ENCODE measurements at places on chromosomes 11 and 22. TPM values are rescaled to one million over a fixed set of nuclear protein-coding genes. Genes with fewer than 3 reads are reported as not detected.

DNA sequence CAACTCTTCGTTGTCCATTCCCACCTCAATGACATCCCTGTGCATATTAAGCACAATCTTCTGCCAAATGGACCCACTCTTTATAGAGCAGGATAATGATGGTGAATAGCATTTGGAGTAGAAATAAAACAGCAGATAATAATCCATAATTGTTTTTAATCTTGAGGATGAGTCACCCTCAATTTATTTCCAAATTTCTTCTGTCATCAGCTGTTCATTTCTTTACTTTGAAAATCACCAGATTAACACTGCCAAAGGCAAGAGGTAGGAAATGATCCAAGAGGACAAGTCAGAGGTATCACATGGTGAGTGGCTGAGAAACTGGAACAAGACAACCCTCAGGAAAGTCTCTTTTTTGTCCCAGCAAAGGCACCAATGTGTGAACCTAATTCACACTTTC, 7.3 kb upstream of the AMBRA1 start:
- DNase-seq: no peak

DNA sequence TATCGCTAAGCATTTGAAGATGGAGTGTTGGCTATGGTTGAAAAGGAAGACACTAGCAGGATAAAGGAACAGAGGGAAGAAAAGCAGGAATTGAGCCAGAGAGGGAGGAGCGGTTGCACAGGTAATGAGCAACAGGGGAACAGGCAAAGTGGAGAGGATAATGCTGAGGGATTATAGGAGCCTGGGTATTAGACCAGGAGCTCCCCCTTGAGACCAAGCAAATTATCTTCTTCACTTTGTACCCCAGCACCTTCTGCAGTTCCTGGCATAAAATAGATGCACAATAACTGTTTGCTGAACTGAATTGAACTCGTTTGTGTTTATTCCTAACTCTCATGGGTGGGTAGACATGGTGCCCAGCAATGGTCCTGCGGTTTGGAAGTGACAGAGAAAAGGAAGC, 54.6 kb upstream of the OR5P2 start:
- DNase-seq: no peak

GRCh38 chr11:46240371-46240770, 37.1 kb upstream of the CREB3L1 start:
- no peak for DNase-seq

DNA sequence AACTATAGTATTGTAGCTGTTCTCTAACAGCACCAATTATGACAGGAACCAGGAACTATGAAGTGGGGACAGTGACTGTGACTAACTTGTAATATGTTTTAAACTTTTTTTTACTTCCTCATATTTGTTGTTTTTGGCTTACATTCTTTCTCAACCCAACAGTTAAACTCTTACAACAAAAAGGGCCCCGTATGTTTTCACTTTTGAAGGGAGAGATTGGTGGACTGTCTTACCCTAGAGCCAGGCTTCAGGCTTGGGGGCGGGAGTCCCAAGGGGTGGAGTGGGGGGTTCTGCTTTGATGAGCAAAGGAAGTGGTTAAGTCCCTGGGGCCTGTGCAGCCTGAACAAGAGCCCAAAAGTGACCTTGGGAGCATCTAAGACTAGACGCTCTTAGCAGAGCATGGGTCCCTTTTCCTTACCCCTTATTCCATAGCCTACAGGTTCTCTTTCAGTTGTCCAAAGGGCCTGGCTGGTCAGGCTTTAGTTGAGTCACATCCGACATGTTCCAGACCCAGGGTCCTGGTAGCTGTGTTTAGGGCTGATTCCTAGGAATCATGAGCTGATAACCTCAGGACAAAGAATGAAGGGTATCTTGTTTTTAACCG, 38.8 kb downstream of the STIM1 start:
- DNase-seq: no peak

Gene MUC15
- polyA plus RNA-seq: 2.3 TPM

DNA sequence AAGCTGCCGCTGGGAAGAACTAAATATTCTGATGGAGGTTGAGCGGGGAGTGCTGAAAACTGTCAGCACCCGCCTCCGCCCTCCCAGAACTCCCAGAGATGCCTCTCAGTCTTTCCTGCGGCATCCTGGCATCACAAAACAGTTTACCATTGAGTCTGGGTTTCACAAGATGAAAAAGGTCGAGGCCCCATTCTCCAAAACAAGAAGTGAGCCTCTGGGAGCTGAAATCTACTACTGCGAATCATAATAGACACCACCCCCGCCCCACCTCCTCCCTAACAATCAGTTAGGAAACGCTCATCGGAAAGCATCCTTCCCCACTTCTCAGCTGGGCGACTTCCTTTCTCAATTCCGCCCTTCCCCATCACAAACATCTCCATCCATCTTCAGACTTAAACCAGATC, 1.0 kb downstream of the SUN2 start:
- DNase-seq: no peak

Gene ZC3H7B
- polyA plus RNA-seq: 99.4 TPM

GRCh38 chr11:133385781-133386180, 146.5 kb downstream of the OPCML start:
- peak; percentile 38 for DNase-seq

DNA sequence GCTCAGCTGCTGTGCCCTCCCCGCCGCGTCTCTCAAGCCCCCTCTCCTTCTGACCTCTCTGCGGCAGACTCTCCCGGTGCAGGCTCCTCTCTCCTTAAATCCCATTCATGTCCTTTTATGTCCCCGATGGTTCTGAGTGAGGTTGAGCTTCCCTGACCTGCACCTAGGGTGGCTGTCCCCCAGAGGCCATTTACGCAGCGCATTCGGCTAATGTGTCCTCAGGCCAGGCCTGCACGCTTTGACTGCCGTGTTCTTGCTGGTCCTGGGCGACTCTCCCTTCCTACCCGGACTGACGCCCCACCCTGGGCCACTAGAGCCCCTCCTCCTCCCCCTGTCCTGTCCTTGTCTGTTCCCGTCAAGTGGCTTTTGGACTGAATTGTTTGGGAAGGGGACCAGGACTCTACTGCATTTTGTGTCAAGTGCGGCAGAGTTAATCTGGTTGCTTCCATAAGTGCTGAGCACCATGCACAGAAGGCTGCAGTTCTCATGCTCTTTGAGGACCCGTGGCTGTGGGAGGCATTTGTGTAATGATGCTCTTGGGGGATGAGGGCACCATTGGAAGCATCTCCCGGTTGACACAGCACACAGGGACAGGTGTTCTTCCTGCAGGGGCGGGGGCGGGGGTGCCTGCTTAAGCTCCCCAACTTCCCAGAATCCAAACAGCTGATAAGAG, 37.1 kb downstream of the IGHMBP2 start:
- DNase-seq: no peak

Data from renal cortex interstitium (tissue), 15 donors.